Uterine smooth muscle cell (primary cell): ENCODE measurements at places on chromosomes 16 and 17. TPM values are rescaled to one million over a fixed set of nuclear protein-coding genes. Genes with fewer than 3 reads are reported as not detected.

KRTAP9-4 gene
- total RNA-seq, result not detected in 2 replicates

SPAG9 gene
- 113 and 122 TPM in 2 replicates for total RNA-seq

CDH3 gene
- total RNA-seq, result 0.25 and 0.33 TPM in 2 replicates

ATP2C2 gene
- total RNA-seq, result 0.12 TPM in 1 of 2 replicates, not detected in the other

ZP2 gene
- total RNA-seq, result not detected in 2 replicates

CD300LB gene
- not detected in 2 replicates for total RNA-seq

TSPOAP1 gene
- 0.44 and 4.0 TPM in 2 replicates for total RNA-seq

KRT40 gene
- not detected in 2 replicates for total RNA-seq

ZNF597 gene
- total RNA-seq, result 1.7 and 2.0 TPM in 2 replicates

SLC16A6 gene
- 3.1 and 10.6 TPM in 2 replicates for total RNA-seq

TMEM100 gene
- 0.12 and 1.4 TPM in 2 replicates for total RNA-seq

MRPL10 gene
- 21.4 and 22.5 TPM in 2 replicates for total RNA-seq

METRNL gene
- 71.2 and 137 TPM in 2 replicates for total RNA-seq

PRR35 gene
- 0.11 TPM in 1 of 2 replicates, not detected in the other for total RNA-seq

BCO1 gene
- total RNA-seq, result 0.12 TPM in 1 of 2 replicates, not detected in the other

KRT38 gene
- under 0.01 and 0.11 TPM in 2 replicates for total RNA-seq

KRTAP3-2 gene
- total RNA-seq, result not detected in 2 replicates

CCL14 gene
- not detected in 2 replicates for total RNA-seq

SCARF1 gene
- 0.25 and 0.44 TPM in 2 replicates for total RNA-seq

BTBD17 gene
- total RNA-seq, result not detected in 2 replicates

TP53TG3 gene
- total RNA-seq, result not detected in 2 replicates

KRT39 gene
- 0.11 TPM in 1 of 2 replicates, not detected in the other for total RNA-seq

KCNJ12 gene
- under 0.01 and 0.37 TPM in 2 replicates for total RNA-seq

EMP2 gene
- 9.7 and 23.0 TPM in 2 replicates for total RNA-seq

PYY gene
- not detected in 2 replicates for total RNA-seq

ZACN gene
- total RNA-seq, result 0.12 TPM in 1 of 2 replicates, not detected in the other

MAP2K4 gene
- 29.6 and 33.1 TPM in 2 replicates for total RNA-seq

SPIRE2 gene
- 1.1 and 1.4 TPM in 2 replicates for total RNA-seq

VASN gene
- 94.3 and 150 TPM in 2 replicates for total RNA-seq

SLC2A4 gene
- under 0.01 TPM in 2 replicates for total RNA-seq
